Activated CD4-positive, alpha-beta T cell treated with anti-CD3 and anti-CD28 coated beads for 1 hour (primary cell): ENCODE measurements at places on chromosomes 5 and 9.

GRCh38 chr9:114363424-114363823, 24.4 kb downstream of the AKNA start:
- no peak for DNase-seq

DNA sequence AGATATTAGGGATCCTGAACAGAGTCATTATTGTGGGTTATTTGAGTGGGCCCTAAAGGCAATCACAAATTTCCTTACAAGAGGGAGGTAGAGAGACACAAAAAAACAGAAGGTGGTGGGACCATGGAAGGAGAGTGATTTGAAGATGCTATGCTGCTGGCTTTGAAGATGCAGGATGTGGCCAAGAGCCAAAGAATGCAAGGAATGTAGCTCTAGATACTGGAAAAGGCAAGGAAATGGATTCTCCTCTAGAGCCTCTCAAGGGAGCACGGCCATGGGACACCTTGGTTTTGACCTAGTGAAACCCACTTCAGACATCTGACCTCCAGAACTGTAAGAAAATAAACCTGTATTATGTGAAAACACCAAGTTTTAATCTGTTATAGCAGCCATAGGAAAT, 53.8 kb downstream of the TTC39B start:
- DNase-seq = no peak

DNA sequence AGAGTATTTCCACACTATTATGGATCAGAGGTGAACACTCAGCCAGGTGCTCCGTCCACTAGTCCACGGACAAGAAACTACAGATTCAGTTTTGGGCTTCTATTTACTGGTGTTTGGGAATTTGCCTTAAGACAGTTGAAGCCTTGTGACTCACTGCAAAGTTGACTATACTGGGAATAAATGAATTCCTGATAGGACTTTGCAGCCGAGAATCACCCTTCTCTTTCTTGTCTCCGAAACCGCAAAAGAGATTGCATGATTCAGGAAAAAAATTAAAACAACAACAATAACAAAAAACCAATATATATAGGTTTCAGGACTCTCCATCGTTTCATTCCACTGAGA, 716 bp downstream of the TMEM171 start:
- no peak for DNase-seq

DNA sequence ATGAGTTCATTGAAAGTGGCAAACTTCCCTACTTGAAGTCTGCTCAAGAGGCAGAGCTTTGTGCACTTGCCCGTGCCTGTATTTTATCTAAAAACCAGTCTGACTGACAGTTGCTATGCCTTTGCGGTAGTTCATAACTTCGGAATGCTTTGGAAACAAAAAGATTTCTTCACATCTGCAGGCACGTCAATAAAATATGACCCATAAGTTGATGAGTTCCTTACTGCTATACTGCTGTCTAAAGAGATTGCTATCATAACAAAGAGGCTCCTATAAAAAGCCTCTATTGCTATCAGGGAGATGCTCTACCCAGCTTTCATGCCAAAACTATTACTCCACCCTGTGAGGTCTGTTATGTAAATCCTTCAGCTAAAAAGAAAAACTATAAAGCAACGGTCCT, 25.4 kb upstream of the RNF20 start:
- DNase-seq = no peak

DNA sequence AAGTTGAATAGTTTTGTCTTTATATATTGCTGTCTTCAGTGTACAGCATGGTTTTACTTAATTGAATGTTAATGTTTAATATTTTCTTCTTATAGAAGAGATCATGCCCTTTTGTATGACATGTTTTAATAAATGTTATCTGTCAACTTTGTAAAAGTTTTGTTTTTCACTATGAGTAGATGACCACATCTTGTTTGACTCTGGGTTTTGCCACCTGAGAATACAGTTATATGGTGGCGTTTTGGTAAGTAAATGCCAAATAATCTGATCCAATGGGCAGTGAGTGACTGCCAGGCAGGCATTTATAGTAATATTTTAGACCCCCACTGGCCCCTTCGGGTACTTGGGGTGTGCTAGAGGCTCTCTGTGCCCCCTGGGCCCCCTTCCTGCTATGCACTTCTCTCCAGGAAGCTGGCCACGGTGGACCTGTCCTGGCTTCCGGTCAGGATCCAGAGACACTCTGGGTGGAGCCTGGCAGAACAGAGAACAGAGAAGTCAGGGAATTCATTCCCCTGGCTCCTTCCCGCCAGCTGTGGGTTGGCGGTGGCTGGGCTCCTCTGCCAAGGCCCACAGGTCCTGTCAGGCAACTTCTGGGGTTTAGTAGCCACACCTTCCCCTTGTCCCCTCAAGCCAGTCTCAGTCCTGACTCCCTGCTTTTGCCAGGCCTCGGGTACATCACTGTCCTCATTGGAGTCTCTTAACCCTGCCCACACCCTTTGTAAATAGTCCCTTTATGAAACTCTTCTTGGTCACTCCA, 22.2 kb upstream of the ZBTB34 start:
- DNase-seq = no peak

- DNase-seq = no peak
Measured at GRCh38 chr5:141941779-141942178, 16.2 kb downstream of the PCDH12 start.
